ENCODE measurements at places on chromosomes 3 and 15. TPM values are rescaled to one million over a fixed set of nuclear protein-coding genes. Genes with fewer than 3 reads are reported as not detected.

- no peak for DNase-seq
These were observed 1.0 kb upstream of the ONECUT1 start for GRCh38 chr15:52790941-52791751.

Gene CHRM5
- polyA plus RNA-seq = not detected

GRCh38 chr3:39103791-39104552 is 3.5 kb downstream of the GORASP1 start:
- DNase-seq = no peak

DNA sequence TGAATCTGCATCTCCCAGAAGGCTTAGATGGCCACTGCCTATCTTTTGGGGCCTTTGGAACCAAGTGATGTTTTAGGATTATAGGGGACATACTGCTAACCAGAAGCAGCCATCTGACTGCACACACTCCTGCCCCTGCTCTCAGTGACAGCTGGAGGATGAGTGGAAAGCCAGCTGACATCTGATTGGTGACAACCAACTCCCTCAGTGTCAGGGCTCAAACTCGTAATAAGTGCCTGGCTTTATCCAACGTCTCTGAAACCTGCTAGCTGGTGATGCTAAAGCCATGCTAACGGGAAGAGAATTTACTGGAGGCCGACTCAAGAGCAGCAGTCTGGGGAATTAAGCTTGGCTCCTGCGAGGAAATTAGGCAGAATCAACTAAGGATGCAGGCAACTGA is 35.1 kb downstream of the KY start:
- no peak for DNase-seq

Gene SPATA12
- polyA plus RNA-seq = 0.05 TPM

DNA sequence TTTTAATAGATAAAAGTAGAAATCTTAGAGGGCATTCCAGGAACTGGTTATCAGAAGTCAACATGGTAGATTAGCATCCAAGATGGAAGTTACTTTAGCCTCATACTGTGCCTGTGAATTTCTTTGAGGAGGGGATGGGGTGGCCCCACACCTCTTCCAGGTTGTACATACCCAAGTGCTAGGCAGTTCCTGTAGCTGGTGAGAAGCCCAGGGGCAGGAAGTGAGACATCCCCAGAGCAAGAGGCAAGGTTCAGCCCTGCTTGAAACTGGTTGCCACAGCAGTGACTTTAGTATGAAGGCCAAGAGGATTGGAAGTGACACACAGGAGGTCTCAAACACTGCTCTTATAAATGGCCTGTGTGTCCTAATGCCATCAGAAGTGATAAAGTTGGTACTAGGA is 11.9 kb downstream of the GTPBP8 start:
- no peak for DNase-seq

- peak; percentile 93 for DNase-seq
These were observed 17.8 kb downstream of the TF start for GRCh38 chr3:133763797-133764683.

Gene UBAP1L
- polyA plus RNA-seq = 6.8 TPM

DNA sequence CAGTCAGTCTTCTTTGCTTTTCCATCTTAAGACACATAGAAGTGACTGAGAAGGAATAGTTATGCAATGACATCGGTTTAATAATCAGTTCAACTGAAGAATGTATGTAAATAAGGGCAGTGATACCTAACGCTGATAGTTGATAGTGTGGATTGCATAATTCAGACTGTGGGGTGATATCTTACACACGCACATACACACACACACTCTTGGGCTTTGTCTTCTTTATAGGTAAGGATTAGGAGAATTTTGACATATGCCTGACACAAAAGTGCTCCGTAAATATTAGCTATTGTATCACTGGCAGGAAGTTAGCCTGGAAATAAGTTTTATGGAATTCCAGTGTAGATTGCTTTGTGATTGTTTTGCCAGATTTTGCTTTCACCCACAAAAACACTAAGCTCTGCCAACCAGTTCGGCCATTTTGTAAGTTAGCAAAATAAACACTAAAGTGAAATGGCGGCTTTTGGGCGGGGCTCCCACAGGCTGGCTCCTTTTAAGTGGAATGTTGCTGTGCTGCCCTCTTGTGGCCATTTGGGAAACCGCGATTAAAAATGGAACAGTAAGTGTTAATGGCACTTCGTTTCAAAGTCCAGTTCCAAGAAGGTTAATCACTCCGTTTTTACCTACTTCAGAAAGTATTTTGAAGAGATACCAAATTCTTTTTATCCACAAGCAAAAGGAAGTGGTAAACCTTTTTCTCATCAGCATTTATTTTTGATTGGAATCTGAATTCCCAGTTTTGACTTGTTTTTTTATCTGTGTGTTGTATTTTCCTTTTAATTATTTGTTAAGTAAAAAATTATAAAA is 17.7 kb downstream of the CHD2 start:
- DNase-seq = peak; percentile 94

- no peak for DNase-seq
These were observed 28.5 kb downstream of the PTPRG start for GRCh38 chr3:61589856-61590255.

Gene SLC22A14
- 0.16 TPM for polyA plus RNA-seq

DNA sequence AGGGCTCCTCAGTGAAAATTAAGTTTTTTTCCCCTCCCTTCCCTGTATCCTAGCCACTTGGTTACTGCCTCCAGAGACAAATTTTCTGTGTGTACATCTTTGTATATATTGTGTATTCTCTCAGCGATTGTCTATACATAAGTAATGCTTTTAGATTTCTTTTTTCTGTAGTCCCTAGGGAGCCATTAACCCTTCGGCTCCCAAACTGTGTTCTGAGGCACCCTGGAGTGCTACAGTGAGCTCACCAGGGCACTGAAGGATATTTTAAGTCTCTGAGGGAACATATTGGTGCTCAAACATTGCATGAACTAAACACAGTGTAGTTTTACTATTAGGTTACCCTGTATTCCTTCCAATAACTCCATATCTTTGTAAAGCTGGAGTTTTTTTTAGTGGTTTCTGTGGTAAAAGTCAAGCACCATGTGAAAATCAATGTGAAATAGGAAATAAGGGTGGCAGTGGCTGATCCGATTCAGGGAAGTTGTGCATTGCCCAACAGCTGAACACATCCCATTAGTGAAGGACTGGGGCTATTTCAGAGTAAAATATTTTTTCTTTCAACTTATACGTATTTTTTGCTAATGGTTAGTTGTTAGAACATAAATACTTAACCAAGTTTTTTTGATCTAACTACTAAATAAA is 43.0 kb downstream of the USP13 start:
- DNase-seq = no peak

DNA sequence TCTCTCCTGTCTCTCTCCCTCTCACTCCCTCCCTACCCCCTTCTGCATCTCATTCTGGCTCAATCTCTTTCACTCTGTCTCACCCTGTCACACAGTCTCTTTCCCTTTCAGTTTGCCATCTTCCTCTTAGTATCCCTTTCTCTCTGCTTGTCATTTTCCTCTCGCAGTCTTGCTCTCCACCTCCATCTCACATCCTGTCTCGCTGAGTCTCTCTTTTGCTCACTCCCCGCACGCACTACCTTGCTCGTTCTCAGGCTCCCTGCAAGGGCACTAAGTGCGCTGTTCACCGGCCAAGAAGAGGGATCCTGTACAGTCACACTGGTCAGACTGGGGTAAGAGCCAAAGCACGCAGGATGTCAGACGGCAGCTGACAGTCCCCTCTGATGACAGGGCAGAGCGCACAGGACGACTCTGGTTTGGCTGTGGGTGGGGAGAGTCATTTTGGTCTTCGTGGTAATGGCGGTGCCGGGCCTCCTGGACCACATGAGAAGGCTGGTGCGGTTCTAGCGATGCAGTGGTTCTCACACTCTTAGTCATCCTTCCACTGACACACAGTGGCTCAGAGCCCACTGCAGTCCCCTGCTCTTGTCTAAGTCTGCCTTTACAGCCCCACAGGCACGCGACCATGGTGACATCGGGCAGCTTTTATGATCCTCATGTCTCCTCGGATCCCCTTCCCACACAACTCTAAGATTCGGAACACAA is 356.8 kb downstream of the FOXP1 start:
- DNase-seq = no peak

Gene NEO1
- 77.9 TPM for polyA plus RNA-seq

Gene SHC4
- 1.9 TPM for polyA plus RNA-seq

Gene LINGO1
- polyA plus RNA-seq = 8.6 TPM

Gene FETUB
- polyA plus RNA-seq = not detected

DNA sequence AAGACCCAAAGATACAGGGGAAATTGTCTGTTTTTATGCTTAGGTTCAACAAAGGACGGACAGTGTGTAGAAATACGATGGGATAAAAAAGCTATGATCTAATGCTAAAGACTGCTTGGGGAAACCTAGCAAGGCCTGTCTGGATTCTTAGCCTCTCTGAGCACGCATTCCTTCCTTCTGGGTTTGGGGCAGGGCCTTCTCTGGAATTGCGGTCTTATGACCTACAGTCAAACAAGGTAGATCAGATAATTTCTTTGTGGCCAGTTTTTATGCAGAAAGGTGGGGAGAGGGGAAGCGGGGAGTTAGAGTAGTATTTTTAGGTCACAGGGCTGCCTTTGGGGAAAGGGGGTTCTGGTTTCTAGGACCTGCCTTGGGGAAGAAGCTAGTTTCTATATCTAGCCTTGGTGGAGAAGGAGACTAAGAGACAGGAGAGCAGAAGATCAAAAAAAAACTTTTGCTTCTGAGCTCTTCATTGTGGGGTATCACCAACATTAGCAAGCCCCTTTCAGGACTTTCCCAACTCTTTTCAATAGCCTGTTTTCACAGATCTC is 39.1 kb upstream of the LIPC start:
- no peak for DNase-seq

Gene IFRD2
- 46.9 TPM for polyA plus RNA-seq

DNA sequence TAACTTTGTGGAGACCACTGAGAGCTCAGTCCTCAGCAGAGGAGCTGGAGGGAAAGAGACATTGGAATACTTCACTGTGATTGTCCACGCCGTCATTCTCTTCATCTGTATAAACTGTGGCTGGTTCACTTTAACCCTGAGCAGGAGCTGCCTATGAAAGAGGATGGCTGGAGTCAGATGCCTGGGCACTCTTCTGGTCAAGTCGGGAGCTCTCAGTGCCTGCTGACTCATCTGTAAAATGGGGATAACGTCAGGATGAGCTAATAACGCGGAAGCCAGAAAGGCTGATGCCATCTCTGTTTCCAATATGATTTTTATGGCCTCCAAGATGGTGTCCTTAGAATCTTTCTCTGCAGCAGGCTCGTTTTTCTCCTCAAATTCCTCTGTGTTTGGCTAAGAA is 51.6 kb upstream of the MRPS22 start:
- no peak for DNase-seq

Gene GHSR
- not detected for polyA plus RNA-seq

DNA sequence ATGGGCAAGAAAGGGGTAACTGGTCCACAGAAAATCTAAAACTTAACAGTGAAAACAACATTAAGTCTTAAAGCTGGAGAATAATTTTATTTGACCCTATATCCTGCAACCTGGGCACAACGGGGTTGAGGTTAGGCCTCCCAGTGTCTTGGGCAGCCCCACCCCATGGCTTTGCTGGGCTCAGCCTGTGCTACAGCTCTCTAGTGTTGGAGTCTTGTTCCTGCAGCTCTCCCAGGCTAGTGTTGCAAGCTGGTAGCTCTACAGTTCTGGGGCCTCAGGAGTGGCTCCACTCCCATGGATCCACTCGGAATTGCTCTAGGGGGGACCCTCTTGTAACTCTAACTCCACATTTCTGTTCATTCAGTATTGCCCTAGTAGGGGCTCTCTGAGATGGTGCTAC is 24.9 kb upstream of the GNB4 start:
- no peak for DNase-seq

GRCh38 chr3:171396048-171396447 is 64.2 kb downstream of the TNIK start:
- no peak for DNase-seq

Gene POC1A
- polyA plus RNA-seq = 5.7 TPM

DNA sequence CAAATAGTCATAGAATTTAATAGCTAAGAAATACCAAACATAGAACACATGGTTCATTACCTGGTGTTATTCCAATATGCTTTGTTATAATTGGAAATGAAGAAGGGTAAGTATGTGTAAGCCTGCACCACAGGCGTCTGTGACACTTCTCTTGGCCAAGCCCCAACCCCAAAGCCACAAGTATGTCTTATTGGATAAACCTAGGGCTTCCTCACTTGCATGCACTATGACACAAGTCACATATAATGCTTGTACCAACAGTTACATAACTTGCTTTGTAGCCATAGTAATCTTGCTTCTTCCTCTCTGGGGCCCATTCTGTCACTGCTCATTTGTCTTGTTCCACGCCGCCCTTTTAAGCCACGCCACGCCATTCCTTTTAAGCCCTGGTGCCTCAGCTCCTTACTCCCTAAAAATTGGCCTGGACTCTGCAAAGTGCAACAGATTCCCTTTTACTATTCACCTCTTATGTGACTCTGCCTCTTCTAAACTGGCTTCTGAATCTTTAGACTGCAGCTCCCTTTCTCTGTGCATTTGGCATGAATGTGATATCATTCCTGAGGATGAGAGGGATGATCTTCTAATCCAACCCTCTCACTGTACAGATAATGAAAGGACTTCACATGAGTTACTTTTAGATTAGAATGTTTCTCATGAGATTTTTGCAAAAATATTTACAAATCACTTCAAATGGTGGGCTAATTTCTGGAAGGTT is 48.1 kb upstream of the EPHA3 start:
- DNase-seq = no peak

GRCh38 chr3:66386011-66386924 is 114.6 kb downstream of the LRIG1 start:
- no peak for DNase-seq

Gene NISCH
- polyA plus RNA-seq = 137 TPM

- DNase-seq = no peak
These were observed 84.5 kb downstream of the WDR76 start for GRCh38 chr15:43911235-43911781.

All from muscle of arm (tissue), 14 donors.